ENCODE measurements at places on chromosomes 11 and 22. TPM values are rescaled to one million over a fixed set of nuclear protein-coding genes. Genes with fewer than 3 reads are reported as not detected.

Gene GDPD4
- not detected for total RNA-seq

Gene RELA
- 74.4 TPM for total RNA-seq

Gene RASL10A
- total RNA-seq = 0.38 TPM

Gene PYGM
- total RNA-seq = 0.27 TPM

Data from A549 treated with Hydrocortisone at 1 μM for 4 hours (cell line).